Hematopoietic multipotent progenitor cell (in vitro differentiated cells): ENCODE measurements at places on chromosomes 2 and 18.

DNA sequence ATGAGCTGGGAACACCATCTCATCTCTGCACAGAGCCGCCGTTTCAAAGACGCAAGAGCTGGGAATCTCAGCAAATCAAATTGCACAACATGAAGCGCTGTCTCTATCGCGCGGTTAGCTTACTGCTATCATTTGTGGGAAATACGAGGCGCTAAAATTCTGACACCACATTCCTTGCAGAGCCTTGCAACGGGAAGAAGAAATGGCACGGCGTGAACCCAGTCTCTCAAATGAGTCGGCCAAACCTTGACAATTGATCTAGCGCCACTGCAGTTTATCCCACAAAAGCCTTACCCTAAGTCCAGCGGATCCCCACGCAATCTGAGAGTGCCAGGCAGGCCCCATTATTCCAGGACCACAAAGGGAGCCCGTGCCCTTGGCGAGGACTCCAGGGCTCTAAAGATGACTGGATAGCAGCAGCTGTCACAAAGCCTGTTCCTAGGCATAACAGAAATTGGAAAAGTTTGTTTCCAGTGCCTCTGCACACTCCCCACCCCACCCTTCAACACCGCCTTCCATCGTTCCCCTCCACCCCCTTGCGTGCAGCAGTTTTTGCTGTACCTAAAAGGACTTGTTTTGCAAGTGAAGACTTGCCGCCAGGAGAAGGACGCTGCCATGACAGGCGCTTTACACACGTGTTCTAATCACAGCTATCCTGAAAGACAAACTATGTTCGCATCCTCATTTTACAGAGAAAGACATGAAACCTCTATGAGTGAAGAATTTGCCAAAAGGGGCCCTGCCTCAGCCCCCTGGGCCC lies 252.4 kb downstream of the EIPR1 start:
- DNase-seq = no peak

DNA sequence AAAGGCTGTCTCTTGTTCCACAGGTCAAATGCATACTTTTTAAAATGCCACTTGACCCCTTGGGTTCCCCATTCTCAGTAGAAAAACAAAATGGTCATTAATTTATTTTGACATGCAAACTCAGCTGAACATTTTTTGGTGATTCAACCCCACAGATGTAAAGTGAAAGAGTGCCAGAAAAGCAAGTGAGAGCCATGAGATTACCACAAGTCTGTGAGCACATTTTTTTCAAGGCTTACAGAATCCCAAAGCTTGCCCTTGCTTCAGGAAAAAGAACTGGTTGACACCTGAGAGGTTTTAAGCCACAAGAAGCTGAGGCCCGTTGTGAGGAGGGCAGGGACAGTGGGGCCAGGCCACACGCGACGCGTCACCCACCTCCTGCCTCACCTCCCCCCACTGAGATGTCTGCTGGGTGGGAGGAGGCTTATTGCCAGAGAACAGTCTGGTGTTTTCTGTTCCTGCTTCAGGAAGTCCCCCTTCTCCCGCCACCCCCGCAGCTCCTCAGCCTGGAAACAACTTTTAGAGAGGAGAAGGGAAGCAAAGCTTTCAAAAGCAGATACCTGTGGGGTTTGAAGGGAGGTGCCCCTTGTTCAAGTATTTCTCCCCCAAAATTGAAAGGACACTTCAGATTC lies 70.4 kb upstream of the CYP1B1 start:
- DNase-seq = no peak

DNA sequence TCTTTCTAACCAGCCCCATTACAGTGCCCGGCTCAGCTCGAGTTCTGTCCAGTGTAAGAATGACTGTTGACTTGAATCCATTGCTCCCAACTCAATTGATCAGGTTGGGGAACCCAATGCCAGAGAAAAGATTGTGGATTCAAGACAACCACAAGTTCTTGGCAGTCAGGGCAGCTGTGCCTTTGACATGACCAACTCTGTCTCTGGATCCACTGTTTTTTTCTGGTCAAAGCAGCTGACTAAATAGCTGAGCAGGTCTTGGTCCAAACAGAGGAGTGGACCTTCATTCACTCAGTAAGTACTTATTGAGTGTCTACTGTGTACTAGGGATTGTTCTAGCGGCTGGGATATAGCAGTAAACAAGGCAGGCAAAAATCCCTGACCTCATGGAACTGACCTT lies 6.3 kb upstream of the ATOH8 start:
- DNase-seq = no peak

- no peak for DNase-seq
Observed at GRCh38 chr2:88442473-88442872, 10.0 kb downstream of the FOXI3 start.

- no peak for DNase-seq
Observed at GRCh38 chr2:159202568-159203071, 83.9 kb downstream of the WDSUB1 start.

- no peak for DNase-seq
Observed at GRCh38 chr2:111005821-111006220, 114.9 kb upstream of the BCL2L11 start.

DNA sequence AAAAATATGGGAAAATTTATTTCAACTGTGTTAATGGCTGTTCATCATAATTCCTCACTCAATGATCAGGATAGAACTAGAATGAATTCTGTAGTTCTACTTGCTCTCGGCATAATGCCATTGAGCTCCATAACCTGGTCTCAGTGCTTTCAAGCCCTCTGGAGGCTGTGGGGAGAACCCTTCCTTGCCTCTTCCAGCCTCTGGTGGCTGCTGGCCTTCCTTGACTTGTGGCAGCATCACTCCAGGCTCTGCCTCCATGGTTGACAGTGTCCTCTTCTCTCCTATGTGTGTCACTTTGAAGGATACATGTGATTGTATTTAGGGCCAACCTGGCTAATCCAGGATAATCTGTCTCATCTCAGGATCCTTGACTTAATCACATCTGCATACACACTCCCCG lies 26.9 kb upstream of the CABYR start:
- no peak for DNase-seq

- peak; percentile 20 for DNase-seq
Observed at GRCh38 chr2:236338495-236339184, 74.4 kb upstream of the ASB18 start.

GRCh38 chr2:143284087-143284675 lies 155.0 kb downstream of the ARHGAP15 start:
- no peak for DNase-seq

GRCh38 chr2:224173210-224173609 lies 134.1 kb upstream of the SERPINE2 start:
- DNase-seq = no peak

- DNase-seq = no peak
Observed at GRCh38 chr18:3340682-3341097, 78.8 kb downstream of the MYL12B start.

DNA sequence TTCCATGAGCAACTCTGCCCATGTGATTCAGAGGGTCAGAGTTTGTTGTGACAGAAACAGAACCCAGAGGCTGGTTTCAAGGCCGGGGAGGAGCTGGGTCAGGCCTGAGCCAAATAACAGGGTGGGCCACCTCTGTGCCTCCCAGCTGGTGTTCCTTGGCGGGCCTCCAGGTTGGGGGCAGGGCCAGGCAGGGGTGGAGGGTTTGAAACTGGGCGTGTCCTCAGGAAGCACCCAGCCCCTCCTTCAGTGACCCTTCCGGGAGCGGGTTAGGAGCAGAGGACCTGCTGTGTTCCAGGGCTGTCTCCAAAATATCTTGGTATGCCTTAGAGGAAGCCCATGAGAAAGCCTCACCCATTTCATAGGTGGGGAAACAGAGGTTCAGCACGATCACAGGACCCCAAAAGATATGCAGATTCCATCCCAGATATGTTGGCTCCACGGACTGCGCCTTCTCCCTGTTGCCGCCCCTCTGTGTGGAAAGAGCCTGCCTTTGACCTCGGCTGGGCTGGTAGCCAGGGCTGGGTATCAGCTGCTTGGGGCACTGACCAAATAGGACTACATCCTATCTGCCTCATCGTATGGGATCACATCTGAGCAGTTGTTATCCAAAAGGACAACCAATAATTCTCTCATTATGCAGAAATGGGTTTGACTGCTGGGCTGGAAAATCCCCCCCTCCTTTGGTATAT lies 74.8 kb upstream of the GLI2 start:
- DNase-seq = no peak

DNA sequence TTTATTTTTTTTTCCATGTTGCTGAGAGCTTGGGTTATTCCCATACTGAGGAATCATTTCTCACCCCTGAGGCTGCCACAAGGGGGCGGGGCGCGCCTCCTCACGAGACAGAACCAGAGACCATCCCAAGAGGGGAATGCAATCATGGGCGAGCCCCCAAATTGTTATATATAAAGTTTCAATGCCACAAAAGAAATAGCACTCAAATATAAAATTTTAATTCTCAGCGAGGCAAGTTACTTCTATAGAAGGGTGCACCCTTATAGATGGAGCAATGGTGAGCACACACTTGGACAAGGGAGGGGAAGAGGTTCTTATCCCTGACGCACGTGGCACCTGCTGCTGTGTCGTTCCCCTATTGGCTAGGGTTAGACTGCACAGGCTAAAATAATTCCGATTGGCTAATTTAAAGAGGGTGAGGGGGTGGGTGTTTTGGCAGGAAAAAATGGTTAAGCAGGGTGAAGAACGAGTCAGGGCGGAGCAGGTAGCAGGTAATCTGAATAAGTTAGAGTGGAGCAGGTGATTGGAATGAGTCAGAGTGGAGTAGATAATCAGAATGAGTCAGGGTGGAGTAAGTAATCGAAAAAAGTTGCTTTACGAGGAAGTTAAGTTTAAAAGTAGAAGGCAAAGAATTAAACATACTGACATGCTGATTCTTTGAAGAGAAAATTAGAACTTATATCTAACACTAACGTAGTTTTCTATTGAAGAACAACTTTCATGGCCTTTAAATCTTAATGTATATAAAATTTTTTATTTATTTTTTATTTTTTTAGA lies 177.5 kb downstream of the MTCL1 start:
- DNase-seq = no peak

GRCh38 chr2:39283561-39283960 lies 39.8 kb upstream of the CDKL4 start:
- DNase-seq = no peak

GRCh38 chr18:5142859-5143258 lies 54.2 kb downstream of the AKAIN1 start:
- DNase-seq = no peak

DNA sequence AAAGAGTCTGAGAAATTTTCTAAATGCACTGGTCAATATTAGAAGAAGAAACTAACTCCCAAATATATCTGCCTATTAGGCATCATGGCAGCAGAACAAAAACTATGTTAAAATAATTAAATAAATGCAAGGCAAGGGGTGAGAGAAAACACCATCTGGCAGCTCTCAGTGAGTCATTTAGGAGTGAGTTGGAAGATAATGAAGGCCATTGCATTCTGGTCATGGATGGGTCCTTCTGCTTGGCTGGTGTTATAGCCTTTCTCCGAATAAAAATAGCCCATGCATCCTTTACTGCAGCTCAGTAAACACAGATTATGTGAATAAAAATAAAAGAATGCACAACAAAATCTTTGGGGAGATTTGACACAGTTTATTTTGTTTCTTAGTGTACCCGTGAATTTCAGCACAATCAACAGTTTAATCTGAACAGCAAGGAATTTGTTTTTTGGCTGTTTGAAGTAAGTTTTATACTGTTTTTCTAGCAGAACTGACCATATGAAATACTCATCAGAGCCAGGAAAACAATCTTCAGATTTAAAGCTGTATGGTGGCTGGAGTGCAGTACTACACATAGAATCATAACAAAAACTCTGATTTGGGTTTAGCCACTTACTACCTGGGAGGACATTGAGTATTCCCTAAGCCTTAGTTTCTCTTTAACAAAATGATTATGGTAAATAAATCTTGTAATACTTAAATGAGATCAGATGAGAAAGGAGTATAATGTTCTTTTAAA lies 225.1 kb upstream of the ITGA4 start:
- no peak for DNase-seq

DNA sequence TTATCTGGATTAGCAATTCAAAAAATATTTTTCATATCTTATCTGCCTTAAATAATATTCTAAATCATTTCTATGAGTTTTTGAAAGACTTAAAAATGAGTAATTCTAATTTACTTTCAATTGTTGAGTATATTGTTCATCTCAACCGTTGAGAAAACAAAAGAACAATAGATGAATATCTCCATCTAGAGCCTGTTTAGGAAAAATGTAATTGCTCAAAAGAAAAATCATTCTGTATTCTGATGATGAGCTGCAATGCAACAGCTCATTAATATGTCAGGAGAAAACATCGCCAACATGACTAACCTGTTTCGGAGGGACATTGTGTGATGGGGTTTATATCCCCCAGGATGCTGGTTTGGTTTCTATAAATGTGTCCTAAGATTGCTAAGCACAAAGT lies 417.6 kb downstream of the SUCLG1 start:
- DNase-seq = no peak

DNA sequence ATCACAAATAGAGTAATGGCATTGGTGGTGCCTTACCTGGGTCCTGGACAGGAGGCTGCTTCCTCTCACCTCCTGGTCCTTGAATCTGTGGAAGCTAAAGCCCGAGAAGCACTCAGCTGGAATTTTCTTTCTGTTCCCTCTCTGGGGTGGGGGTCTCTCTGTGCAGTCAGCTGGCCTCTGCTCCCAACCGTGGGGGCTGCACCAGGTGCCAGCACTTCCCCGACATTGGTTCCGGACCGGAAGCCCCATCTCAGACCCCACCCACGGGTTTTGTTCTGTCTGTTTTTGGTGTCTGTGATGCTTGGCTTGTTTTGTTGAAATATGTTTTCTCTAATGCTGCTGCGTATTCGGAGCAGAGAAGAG lies 154.7 kb downstream of the TWIST2 start:
- no peak for DNase-seq

- DNase-seq = no peak
Observed at GRCh38 chr2:217225596-217225995, 365.7 kb upstream of the TNP1 start.

GRCh38 chr18:74905247-74905646 lies 303.7 kb downstream of the PTGR3 start:
- DNase-seq = no peak

DNA sequence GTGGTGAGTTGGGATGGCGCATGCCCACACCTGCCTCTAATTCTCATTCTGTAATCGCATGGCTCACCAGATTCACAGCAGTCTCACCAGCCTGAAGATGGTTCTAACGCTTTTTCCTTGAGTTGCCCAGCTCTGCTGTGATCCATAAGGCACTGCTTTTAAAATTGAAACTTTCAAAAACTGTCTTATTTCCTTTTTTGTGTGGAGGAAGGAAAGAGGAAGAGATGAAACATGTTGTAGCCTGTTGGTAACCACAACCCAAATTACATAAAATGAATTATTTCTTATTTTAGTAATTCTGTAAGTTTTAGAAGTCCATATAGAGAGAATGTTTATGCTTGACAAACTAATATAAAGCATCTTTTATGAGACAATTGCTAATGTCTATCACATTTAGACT lies 165.4 kb downstream of the RBM43 start:
- DNase-seq = no peak

DNA sequence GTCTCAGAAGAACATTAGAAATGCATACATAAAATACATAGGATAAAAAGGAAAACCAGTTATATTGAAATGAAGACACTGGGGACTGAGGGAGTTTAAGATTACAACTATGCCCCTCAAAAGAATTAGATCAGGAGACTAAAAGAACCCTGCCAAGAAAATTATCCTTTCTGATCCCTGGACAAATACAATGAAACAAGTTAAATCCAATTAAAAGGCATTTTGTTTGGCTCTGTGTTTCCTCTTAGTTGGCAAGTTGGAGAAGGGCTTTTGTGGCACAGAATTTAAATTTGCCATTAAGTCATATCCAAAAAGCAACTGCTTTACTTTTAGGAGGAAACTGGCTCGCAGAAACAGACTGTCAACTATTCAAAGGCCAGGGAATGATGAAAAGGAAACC lies 99.1 kb upstream of the CD302 start:
- no peak for DNase-seq

- DNase-seq = no peak
Observed at GRCh38 chr2:60167089-60167488, 386.4 kb downstream of the BCL11A start.
